ENCODE measurements at places on chromosomes 5 and 9.

GRCh38 chr5:134581241-134581981 is 51.2 kb downstream of the SAR1B start:
- DNase-seq, result no peak

GRCh38 chr5:58496488-58496887 is 5.3 kb downstream of the GAPT start:
- no peak for DNase-seq

- no peak for DNase-seq
Observed at GRCh38 chr9:123927625-123928532, 2.0 kb downstream of the DENND1A start.

- DNase-seq, result no peak
Observed at GRCh38 chr9:37790096-37790495, 5.2 kb upstream of the EXOSC3 start.

GRCh38 chr9:113993838-113994540 is 84.1 kb downstream of the AMBP start:
- peak; percentile 84 for DNase-seq
